ENCODE measurements at places on chromosomes 5 and 9.
A peak's percentile ranks its signal among the peaks of the same experiment; 100 is the strongest.

DNA sequence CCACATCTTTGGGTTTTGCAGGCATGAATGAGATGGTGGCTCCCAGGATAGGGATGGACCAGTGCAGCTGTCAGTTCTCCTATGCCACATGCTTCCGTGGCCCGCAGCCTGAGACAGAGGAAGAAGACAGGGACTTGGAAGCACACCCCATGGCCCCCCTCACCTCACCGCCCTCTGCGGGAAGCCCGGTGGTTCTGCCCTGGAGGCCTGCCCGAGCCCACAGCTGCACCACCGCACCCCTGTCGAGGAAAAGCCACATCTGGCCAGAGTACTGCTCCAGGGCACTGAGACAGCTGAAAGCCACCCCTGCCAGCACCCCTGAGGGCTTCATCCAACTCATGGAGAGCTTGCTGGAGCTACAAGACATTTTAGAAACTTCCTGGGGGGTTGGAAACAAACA is 7.6 kb upstream of the TRMT10B start:
- no peak for ATAC-seq

- ATAC-seq = no peak
Measured at GRCh38 chr5:76867038-76867437, 17.2 kb downstream of the S100Z start.

DNA sequence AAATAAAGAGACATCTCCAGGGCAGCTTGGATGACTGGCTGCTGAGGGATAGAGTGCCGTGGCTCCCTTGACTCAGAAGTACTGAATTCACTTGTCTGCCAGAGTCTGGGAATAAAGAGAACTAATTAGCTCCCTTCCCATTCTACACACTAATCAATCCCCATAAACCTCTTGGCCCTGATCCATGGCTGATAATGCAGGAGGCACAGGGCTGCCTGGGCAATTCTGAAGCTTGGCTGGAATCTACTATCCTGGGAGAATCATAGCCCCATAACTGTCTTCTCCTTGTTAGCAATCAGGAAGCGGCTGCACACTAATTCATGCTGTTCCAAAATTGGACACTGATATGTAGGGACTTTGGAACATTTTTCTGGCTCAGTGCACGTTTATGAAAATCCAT is 197.7 kb downstream of the PTTG1 start:
- no peak for ATAC-seq

- ATAC-seq = no peak
Measured at GRCh38 chr9:129635099-129636065, 6.6 kb downstream of the ASB6 start.

DNA sequence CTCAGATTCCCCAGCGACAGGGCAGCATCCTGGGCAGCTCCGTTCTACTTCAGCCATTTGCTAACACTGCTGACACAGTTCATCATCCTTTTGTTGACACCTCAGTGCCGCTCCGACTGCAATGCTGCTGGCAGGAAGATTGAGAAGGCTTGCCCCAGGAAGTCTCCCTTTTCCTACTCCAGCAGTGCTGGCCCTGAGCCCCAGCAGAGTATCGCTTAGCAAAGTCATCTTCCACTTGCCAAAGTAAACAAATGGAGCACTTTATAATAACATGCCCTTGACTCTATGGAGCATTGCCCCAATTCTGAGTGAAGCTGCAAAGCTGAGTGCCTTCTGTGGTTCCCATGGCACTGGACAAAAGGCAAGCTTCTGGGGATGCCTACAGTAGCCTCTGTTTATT is 32.2 kb downstream of the PRLR start:
- no peak for ATAC-seq

DNA sequence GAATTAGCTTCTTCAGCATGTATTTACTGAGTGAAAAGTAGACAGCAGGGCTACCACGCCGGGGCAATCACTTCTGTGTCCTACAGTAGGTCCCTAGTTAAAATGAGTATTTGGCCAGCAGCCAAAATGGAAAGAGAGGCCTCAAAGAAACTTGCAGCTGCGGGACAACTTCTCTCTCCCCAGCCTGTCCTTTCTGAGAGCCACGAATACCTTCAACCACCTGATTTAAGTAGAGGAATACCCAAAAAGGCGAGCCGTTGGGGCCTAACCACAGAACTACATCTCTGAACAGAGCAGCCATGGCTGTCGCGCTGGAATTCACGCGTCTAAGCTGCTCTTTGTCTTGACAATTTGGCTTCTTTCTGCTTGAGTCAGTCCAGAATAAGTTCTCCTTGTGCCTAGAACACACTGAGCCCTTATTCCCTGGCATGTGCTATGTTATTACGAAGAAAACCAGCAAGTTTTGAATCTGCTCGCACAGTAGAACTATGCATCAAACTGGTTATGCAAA is 43.8 kb upstream of the GOLPH3 start:
- ATAC-seq = no peak

- peak; percentile 96 for ATAC-seq
Measured at GRCh38 chr9:91711755-91712601, 238.1 kb downstream of the ROR2 start.

- ATAC-seq = no peak
Measured at GRCh38 chr9:133679056-133679455, 42.9 kb downstream of the DBH start.

DNA sequence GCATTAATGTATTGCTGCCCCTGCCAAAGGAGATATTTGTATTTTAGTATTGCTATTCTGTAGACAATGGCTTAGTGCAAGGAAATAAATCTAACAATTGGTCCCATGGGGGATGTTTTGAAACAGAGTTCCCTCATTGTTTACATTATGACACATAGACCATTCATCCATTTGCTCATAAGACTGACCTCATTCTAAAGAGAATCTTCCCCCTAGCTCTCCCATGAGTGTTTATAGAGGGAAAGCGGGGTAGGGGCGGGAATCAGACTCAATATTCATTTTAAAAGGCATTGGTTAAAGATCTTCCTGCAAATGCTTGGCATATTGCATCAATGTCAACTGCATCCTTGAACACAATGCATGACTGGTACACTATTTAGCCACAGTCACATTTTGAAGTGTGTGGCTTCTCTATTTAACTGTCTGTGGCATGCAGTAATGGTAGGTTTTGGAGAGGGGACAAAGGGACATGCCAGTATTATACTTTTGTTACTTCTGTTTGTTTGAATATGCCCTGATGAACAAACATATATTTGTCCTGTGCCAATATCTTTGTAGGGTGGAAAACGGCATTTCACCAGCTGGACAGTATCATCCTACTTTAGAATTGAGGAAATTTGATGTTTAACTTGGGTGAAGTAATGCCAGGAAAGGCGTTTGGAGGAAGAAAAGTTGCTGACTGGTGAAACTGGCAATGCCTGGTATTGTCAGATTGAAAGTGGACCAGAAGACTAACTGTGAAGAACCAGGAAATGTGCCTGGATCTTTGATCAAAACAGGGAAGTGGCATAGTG is 84.1 kb upstream of the MEGF10 start:
- ATAC-seq = no peak

GRCh38 chr9:133347515-133347984 is 381 bp downstream of the MED22 start:
- ATAC-seq = peak; percentile 79

GRCh38 chr9:115597330-115597895 is 479.5 kb upstream of the TNC start:
- no peak for ATAC-seq

GRCh38 chr5:121485281-121485680 is 366.4 kb upstream of the FTMT start:
- ATAC-seq = no peak

DNA sequence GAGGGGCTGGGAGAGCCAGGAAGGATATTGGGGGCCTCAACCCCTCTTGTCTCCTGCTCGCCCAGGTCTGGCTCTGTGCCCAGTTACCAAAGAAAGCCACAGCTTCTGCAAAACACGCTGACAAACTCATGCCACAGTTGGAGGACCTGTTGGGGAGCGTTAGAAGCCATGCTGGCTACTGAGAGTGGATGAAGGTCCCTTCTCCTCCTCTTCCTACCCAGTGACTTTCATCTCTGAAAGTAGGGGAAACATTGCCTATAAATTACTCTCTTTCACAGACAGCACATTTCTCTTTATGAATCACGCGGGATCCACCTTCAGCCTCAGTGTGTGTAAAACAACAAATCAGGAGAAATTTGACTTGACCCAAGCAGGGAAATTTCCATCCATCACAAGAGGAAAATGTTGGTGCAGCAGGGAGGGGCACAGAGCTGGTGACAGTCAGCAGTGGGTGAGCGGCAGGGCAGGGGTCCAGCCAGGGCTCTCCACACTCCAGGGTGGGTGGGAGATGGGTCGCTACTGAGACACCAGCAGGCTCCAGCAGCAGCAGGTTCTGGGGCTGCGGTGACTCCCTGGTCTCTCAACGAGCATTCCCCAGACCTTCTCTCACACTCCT is 181.9 kb downstream of the FGF18 start:
- ATAC-seq = peak; percentile 53

- no peak for ATAC-seq
Measured at GRCh38 chr5:154264549-154265196, 74.1 kb downstream of the GALNT10 start.

DNA sequence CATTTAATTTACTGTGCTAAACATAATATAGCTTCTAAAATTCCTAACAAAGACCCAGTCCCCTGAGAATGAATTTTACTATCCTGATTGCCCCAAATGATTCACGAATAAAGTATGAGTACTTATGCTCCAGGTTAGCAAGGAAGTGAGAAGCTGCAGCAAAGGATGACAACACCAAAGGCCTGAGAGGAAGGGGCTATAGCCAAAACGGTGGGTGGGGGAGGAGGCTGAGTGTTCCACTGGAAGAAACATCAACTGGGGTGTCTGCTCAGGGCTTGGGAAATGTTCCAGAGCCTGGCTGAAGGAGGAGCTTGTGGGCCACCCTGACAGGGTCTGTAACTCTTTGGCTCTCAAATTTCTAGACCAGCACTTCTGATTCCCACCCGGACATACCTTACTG is 157.3 kb downstream of the ADAMTS12 start:
- ATAC-seq = no peak

DNA sequence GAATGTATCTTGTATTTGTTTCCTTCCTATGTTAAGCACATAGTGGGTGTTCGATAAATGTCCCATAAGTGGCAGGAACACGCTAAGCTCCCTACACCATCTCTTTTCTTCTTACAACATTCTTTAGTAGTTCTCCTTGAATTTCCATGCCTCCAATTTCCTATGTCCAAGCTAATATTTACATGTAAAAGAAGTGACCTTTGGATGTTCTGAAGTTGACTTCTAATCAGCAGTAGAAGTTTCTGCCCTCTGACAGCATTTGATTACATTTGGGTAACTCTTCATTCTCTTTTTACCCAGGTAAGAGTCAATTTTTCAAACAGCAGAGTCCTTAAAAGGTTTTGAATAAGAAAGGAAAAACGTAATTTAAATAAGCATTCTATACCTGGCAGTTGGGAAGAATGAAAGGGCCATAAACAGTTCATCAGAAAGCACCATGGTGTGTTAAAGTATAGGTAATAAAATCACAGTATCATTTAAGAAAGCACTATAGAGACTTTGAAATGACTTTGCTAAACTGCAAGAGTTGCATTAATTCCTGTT is 78.9 kb downstream of the TRPM3 start:
- no peak for ATAC-seq

DNA sequence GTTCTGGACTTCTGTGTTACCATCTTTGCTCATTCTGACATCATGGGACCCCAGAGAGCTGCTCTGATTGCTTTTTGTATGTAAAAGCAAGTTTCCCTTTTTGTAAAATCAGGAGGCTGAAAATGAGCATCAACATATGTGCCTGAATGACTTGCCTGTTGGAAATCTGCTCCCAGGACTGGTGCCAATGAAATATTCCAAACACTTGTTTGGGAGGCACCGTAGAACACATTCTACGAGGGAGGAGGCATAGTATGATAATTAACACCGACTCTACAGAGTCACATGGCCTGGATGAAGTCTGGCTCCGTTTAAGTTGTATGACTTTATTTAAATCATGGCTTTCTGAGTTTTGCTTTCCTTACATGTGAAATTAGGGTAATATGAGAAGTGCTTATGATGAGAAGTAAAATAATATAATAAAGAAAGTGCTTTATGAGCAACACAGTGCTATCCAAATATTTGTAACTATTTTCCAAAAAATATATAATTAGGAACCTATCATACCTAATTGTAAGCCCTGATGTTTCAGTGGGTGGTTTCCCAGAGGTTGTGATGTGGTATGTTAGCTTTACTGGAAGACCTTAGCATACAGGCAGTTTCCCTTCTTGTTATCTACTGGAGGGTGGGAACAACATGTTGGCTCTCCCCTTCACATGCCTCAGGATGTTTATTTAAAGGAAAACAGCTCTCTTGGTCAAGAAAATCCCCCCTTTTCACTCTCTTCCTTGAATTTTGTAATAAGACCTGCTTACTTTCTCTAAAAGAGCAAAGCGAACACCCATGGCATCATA is 238.1 kb downstream of the FBXL7 start:
- no peak for ATAC-seq

DNA sequence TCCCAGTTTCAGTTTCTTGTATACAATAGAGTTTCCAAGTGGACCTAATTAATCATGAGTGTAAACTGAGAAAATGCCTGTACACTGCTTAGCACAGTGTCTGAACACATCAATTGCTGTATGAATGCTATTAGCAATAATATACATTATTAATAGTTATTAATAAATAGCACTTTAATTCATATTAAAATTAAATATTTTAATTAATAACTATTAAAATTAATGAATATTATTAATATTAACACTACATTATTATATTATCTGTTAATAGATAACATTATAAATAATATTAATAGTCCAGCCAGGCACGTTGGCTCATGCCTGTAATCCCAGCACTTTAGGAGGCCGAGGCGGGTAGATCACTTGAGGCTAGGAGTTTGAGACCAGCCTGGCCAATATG is 244.9 kb upstream of the ANKRD55 start:
- ATAC-seq = no peak

DNA sequence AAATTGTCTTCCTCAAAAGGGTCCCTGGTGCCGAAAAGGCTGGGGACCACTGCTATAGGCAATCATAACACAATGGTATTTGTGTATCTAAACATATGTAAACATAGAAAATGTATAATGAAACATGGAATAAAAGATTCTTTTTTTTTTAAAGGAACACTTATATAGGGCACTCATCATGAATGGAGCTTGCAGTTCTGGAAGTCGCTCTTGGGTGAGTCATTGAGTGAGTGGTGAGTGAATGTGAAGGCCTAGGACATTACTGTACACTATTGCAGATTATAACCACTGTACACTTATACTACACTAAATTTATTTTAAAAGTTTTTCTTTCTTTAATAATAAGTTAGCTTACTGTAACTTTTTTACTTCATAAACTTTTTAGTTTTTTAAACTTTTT is 176.4 kb downstream of the ARRDC3 start:
- no peak for ATAC-seq

DNA sequence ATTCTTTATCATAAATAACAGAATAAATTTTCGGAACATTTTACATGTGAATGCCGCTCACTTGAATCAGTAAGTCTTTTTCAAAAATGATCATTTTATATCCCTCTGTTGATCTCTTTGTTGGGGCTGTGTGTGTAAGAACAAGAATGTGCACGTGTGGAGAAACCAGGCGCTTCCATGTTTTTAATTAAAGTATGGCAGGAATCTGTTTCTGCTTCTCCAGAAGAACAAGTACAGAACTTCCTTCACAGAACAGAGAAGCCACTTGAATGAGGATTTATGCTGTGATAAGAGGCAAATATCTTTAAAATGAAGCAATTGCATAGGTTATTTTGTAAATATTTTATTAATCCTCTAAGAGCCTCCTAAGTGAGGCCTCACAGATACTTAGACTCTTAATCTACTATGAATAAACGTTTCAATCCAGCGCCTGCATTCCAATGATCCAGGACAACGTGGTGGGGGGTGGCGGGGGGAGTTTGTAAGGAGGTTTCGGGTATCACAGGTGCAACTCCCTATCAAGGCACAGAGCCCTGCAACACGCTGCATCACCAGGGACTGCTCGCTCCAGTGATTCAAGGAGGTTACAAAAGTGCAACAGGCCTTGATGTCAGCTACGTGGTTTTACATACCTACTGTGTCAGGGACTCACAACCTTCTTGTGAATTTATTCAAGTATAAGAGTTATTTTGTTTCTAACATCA is 409.2 kb downstream of the BNC2 start:
- no peak for ATAC-seq

Measured in stimulated activated memory B cell treated with anti-CD40 and anti-IgM and Interleukin-4, amounts not matched to agents 10 μg/mL and 1 μg/mL and 100 μg/mL, for 72 hours (primary cell).